ENCODE measurements at places on chromosomes 3 and 15. TPM values are rescaled to one million over a fixed set of nuclear protein-coding genes. Genes with fewer than 3 reads are reported as not detected.
A peak's percentile ranks its signal among the peaks of the same experiment; 100 is the strongest.

GRCh38 chr3:122671553-122671952 lies 9.1 kb upstream of the PARP14 start:
- no peak for DNase-seq
- H3K4me1 ChIP-seq = no peaks in the 10 kb centered on the region
- no peak overlapping the region for H3K4me3 ChIP-seq
- peaks cover 10% of the 10 kb centered on the region for H3K27me3 ChIP-seq
- no peaks in the 10 kb centered on the region for H3K36me3 ChIP-seq
- no peak overlapping the region for H3K27ac ChIP-seq

Gene RLBP1
- total RNA-seq = not detected

Gene LYZL4
- not detected for total RNA-seq

Gene SLC7A14
- not detected for total RNA-seq

Gene UACA
- 33.7 TPM for total RNA-seq

DNA sequence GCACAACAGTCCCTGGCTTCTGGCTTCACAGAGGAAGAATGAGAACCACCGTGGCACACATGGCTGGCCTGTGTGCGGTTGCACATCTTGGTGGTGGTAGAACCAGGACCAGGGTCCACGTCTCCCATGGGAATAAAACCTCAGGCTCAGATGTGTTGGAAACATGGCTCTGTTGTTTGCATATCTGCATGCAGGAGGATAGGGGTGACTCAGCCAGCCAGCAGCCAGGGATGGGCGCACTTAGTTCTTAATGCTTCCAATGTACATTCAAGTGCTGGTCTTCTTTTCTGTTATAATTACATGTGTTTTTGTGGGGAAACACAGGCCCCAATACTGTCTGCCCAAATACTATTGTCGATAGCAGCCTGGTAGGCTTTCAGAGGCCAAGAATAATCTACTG lies 35.8 kb upstream of the BCL2L10 start:
- H3K4me3 ChIP-seq = no peak overlapping the region
- no peaks in the 10 kb centered on the region for H3K4me1 ChIP-seq
- DNase-seq = no peak
- no peak overlapping the region for H3K27ac ChIP-seq
- peaks cover 48% of the 10 kb centered on the region for H3K36me3 ChIP-seq

Gene C3orf33
- total RNA-seq = 6.6 TPM

GRCh38 chr15:44130778-44131177 lies 64.3 kb downstream of the FRMD5 start:
- no peaks in the 10 kb centered on the region for H3K4me1 ChIP-seq
- no peak overlapping the region for H3K27ac ChIP-seq
- no peak overlapping the region for H3K4me3 ChIP-seq
- DNase-seq = no peak

DNA sequence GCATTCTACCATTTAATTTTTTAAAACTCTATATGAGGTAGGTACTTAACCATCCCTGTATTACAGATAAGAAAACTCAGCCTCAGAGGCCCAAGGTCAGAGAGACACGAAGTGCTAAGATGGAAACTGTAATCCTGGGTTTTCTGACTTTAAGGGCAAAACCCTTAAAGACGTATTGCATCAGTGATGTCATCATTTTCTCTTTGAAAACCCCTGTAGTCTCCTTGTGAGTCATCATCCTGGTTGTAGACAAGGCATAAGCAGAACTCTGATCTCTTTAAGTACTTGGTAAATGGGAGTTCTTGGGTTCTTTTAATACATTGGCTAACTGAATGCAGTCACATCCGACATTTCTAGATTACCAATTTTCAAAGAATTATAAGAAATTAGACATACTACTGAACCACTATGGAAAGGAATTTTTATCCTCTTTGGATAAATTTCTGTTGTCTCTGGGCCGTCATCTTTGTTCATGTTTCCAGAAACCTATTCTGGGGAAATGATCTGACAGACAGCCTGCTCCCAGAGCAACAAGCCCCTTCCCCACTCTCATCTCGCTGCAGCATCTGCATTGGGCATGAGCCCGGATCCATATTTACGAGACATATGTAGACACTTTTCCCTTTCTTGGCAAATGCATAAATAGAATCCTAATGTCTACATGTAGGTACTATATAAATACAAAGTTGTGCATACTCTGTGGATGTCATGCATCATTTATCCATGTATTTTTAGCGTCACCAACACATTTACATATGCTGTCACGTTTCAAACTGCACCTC lies 48.7 kb upstream of the MDFIC2 start:
- H3K27me3 ChIP-seq = no peaks in the 10 kb centered on the region
- H3K4me1 ChIP-seq = no peaks in the 10 kb centered on the region
- no peak for DNase-seq

Gene ACVR2B
- total RNA-seq = 5.5 TPM

DNA sequence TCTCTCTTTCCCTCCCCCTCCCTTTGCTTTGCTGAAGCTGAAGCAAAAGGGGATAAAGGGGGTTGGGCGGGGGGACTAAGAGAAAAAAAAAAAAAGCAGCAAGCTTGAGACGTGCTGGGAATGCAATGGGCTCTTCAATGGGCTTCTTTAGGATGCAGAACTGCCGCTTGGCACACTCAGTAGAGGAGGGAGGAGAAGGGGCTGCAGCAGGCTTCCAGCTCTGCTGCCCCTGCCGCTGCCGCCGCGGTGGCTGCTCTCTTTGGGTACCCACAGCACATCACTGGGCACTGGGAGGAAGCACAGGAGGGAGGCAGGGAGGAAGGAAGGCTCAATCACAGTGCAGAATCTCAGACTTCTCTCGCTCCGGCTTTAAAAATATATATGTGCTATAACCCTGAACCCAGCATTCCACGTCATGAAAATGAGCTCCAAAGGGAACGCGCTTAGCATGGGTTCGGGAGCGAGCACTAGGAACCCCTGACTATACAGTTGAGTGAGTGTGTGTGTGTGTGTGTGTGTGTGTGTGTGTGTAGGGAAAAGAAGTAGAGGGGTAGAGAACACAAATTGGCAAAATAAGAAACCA lies 3.5 kb downstream of the SLITRK3 start:
- no peak overlapping the region for H3K4me3 ChIP-seq
- no peak overlapping the region for H3K27ac ChIP-seq
- H3K36me3 ChIP-seq = no peaks in the 10 kb centered on the region
- peaks cover 82% of the 10 kb centered on the region for H3K27me3 ChIP-seq

DNA sequence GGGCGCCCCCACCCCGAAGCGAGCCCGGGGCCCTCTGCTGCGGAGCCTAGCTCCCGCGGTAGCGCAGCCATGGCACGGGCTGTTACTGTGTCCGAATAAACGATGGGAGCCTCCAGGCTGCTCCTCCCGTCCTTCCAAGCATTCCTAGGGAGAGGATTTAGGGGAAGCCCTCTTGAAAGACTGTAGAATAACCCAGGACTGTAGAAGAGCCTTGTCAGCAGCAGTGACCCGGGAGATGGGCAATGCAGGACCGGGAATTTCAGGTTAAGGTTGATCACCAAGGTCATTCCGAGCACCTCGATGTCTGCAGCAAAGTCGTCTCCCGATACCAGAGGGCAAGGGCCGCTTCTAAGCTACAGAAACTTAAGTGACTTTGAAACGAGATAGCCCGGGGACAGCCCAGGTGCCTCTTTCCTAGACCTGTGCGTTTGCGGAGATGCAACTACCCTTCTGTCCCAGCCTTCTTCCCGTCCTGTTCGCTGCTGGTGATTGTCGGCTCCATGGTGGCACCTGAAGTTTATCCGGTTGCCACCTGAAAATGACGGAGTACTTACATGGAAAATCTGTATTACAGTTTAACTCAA lies 753 bp upstream of the MYO5A start:
- peak overlapping the region; percentile 74 for H3K27ac ChIP-seq
- H3K4me3 ChIP-seq = peak overlapping the region; percentile 72
- DNase-seq = no peak
- H3K36me3 ChIP-seq = no peaks in the 10 kb centered on the region
- H3K27me3 ChIP-seq = peaks cover 37% of the 10 kb centered on the region

GRCh38 chr3:114178770-114179368 lies at the start of gene DRD3:
Gene DRD3, minus strand, starts transcription at chr3:114179052. Its CDS starts 7,060 bp downstream, at chr3:114171992.
- no peak within 1 kb of the TSS for H3K27ac ChIP-seq
- H3K4me1 ChIP-seq = peaks cover 20% of the 10 kb centered on the region
- H3K36me3 ChIP-seq = no peaks in the 10 kb centered on the region
- DNase-seq = no peak

DNA sequence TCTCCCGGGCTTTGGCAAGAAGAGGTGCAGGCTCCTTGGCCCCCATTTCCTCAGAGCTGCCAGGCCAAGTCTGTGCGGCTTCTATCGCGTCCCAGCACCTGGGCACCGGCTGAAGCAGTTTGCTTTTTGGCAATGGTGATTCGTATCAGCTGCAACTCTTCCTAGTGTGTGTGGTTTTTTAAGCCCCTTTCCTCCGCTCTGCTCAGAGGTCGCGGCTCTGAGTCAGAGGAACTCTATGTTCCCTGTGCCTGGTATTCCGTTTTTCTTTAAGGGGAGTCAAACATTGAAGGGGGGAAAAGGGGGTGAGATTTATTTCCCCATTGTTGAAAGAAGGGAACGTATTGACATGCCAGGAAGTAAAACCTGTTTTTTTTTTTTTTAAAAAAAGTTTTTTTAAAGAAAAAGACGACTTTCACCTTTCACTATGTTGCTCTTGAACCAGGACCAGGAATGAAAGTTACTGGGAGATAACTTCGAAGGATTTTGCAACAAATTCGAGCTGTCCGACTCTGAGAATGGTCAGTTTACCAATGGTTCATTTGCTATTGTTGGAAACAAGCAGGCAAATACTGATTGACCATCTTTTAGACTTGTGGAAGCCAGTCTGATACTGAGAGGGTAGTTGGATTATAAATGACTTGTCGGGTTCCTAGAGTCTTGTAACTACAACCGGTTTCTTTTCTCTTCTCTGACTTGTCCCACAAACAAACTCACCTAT lies 1.1 kb downstream of the ARMC8 start:
- peaks cover 7% of the 10 kb centered on the region for H3K27me3 ChIP-seq
- peak overlapping the region; percentile 93 for H3K4me3 ChIP-seq
- no peak for DNase-seq
- peaks cover 52% of the 10 kb centered on the region for H3K4me1 ChIP-seq
- H3K36me3 ChIP-seq = peaks cover 8% of the 10 kb centered on the region
- peak overlapping the region; percentile 94 for H3K27ac ChIP-seq

DNA sequence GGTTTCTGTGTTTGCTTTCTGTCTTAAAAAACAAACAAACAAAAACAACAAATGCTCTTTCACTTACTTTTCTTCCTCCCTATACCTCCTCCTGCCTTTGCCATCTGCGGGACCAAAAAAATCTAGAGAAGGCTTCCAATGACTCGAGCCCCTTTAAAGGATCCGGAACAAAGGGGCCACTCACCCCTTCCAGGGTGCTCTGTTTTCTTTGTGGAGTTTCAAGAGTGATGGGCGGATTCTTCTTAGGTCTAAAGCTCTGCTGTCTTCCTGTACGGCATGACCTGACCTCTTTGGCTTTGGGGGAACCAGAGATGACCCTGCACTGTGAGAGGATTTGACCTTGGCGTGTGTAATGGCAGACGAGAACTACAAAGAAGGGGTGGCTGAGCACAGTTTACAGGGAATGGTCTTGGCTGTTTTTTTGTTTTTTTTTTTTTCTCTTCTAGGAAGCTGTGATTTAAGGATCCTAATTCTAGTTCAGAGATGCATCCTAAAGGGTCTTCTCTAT lies 2.2 kb upstream of the MUC20 start:
- H3K4me3 ChIP-seq = no peak overlapping the region
- no peaks in the 10 kb centered on the region for H3K4me1 ChIP-seq
- no peaks in the 10 kb centered on the region for H3K27me3 ChIP-seq
- H3K36me3 ChIP-seq = peaks cover 17% of the 10 kb centered on the region
- no peak for DNase-seq

DNA sequence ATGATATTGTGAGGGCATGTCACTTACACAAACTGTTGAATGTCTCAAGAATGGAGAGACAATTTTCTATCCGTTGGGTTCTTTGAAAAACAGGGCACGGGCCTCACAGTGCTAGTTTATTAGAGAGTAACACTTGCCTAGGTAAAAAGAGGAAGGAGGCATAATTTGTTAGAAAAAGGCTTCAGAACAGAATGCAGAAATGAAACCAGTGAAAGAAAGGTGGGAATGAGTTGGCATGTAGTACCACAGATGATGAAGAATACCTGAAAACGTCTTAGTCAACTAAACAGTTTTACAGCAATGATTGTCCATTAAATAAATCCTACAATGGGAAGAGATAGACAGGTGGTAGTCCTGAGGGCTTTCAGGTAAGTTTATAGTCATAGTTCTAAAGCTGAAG lies 1399.7 kb upstream of the CADM2 start:
- no peaks in the 10 kb centered on the region for H3K4me1 ChIP-seq
- DNase-seq = no peak
- H3K27ac ChIP-seq = no peak overlapping the region

GRCh38 chr3:32459450-32459849 lies 43.2 kb downstream of the CMTM6 start:
- no peaks in the 10 kb centered on the region for H3K27me3 ChIP-seq
- no peak overlapping the region for H3K4me3 ChIP-seq
- H3K27ac ChIP-seq = no peak overlapping the region
- no peak for DNase-seq

DNA sequence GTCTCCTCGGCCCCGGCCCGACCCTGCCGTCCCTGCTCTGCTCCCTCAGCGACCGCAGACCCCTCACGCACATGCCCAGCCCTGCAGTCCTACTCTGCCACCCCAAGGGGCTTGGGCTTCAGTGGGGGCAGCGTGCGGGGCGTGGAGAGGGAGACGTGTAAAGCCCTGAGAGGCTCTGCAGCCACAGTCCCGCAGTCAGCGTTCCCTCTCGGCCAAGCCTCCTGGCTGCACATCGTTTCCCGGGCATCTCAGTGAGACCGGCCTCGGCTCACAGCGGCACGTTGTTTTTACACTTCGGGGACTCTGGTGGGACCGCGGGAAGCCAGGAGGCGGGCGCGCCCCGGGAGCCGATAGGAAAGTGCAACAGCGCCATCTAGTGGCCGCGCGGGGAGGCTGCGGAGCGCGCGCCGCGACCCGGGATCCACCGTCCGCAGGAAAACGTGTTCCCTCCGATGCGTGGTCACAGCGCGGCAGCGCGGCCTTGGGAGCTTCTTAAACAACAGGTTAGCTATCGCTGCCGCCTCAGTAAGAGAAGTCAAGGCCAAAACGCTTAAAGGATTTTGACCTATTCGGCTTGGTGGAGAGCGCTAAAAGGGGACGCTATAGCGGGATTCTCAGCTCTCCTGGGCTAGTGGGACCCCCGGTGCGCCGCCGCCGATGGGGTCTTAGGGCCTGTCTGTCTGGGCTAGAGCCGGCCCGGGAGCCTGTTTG lies 226.8 kb upstream of the IGF1R start:
- H3K4me3 ChIP-seq = peak overlapping the region; percentile 57
- H3K27ac ChIP-seq = no peak overlapping the region
- peak; percentile 65 for DNase-seq
- H3K27me3 ChIP-seq = peaks cover 83% of the 10 kb centered on the region

Gene USP19
- 62.5 TPM for total RNA-seq

DNA sequence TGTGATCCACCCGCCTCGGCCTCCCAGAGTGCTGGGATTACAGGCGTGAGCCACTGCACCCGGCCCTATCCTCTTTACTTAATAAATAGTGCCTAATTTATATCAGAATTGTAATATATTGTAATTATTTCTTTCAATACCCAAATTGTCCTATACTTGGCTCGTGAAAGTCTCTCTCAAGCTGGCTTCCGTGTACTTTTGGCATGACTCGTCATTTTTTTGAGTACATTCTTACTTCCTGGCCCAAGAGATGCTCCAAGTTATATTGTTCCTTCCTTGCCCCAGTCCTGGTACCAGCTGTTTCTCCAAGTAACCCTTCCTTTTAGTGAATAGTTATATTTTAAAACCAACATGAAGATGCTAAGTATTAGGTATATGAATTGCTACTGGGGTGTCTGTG lies 366.7 kb downstream of the LSAMP start:
- H3K36me3 ChIP-seq = no peaks in the 10 kb centered on the region
- no peaks in the 10 kb centered on the region for H3K27me3 ChIP-seq
- H3K4me3 ChIP-seq = no peak overlapping the region
- H3K4me1 ChIP-seq = no peaks in the 10 kb centered on the region
- no peak overlapping the region for H3K27ac ChIP-seq
- DNase-seq = no peak

Gene ACKR2
- 0.44 TPM for total RNA-seq

Data from left ventricle myocardium inferior (tissue), 1 donor.